Dorsolateral prefrontal cortex (tissue), 122 donors: ENCODE measurements at places on chromosomes 16 and 17.

DNA sequence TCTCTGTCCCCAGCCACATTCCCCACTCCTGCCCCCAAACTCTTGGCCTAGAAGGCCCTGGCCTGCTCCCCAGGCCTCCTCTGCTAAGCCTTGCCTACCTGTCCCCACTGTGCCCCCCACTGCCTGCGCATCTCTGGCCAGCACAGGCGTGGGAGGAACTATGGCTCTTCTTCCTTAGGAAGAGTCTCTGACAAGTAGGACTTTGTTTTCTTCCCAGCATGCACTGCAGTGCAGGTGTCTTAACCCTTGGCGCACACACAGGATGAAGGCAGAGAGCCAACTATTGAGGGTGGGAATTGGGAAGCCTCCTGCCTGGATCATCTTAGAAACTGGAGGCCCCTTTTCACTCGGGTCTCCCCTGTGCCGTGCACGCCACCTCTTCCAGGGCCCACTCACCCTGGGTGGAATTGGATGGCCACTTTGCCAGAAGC lies 3.6 kb downstream of the AMDHD2 start:
- DNase-seq: no peak

- no peak for DNase-seq
Measured at GRCh38 chr17:31653691-31654090, 205.4 kb downstream of the COPRS start.

GRCh38 chr16:87126403-87127025 lies 190.7 kb downstream of the C16orf95 start:
- no peak for DNase-seq

GRCh38 chr17:79993390-79994227 lies 42.1 kb downstream of the TBC1D16 start:
- peak; percentile 55 for DNase-seq

GRCh38 chr17:75345514-75346167 lies 56.4 kb upstream of the SLC25A19 start:
- no peak for DNase-seq

DNA sequence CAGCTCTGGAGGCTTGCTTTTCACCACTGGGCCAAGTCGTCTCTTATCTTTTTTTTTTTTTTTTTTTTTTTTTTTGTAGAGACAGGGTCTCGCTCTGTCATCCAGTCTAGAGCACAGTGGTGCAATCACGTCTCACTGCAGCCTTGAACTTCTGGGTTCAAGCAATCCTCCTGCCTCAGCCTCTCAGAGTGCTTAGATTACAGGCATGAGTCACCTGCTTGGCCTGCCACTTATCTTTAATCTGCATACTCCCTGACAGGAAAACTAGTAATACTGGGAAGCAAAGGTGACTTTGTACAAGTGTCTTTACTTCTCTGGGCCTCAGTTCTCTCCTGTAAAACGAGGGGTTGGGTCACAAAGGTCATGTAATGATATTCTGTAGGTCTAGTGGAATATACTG lies 15.0 kb downstream of the NTN1 start:
- no peak for DNase-seq

DNA sequence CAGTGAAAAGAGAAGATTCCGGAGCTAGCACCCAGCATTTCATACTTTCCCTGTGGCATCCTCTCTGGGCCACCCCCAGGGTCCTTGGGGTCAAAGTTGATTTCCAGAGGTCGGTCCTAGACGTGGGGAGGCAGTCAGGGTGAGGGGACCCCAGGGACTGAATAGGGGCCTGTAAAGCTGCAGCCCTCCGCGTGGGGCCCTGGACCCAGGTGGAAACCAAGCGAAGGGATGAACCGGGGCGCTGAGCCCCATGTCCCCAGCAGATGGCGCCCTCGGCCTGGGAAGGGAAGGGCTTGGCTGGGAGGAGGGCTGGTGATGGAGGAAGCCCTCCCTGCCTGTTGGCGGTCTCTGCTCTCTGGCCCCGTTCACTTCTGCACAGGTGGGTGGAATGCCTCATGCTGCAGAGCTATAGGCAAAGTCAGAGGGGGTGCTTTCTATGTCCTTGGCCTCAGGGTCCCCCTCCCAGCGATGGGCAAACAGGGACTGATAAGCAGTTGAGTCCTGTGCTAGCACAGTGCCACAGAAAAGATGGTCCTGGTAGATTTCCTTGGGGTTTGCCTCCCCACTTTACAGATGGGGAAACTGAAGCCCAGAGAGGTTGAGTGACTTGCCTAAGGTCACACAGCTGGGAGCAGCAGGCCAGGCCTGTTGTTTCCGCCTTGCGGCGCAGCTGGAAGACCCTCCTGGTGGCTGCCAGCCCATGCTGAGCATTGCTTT lies 163.4 kb upstream of the CIBAR2 start:
- DNase-seq: peak; percentile 77

DNA sequence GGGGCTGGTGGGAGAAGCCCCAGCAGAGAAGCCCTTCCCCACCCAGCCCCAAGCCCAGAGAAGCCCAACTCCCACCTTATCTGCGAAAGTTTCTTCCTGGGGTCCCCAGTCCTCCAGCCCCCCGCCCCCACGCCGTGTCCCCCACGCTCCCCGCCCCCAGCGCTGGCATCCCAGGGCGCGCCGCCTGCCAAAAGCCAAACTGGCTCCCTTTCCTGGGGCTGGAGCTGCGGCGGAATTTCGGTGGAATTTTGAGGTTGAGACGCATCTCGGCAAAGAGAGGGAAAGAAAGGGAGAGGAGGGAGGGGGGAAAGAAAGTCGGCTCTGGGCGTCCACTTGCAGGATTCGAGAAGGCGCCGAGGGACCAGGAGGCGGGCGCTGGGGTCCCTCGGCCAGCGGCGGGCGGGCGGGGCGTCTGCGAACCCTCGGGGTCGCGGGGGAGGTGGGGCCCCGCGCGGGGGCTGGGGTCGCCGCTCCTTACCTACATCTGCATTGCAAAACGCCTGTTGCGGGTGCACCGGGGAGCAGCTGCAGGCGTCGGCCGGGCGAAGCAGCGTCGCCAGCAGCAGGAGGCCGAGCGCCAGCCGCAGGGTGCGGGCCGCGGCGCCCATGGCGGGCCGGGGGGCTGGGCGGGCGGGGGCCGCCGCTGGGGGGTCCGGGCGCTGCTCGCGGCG lies 571 bp downstream of the TIMP2 start:
- no peak for DNase-seq

- DNase-seq: no peak
Measured at GRCh38 chr16:13453938-13454553, 465.9 kb upstream of the ERCC4 start.

DNA sequence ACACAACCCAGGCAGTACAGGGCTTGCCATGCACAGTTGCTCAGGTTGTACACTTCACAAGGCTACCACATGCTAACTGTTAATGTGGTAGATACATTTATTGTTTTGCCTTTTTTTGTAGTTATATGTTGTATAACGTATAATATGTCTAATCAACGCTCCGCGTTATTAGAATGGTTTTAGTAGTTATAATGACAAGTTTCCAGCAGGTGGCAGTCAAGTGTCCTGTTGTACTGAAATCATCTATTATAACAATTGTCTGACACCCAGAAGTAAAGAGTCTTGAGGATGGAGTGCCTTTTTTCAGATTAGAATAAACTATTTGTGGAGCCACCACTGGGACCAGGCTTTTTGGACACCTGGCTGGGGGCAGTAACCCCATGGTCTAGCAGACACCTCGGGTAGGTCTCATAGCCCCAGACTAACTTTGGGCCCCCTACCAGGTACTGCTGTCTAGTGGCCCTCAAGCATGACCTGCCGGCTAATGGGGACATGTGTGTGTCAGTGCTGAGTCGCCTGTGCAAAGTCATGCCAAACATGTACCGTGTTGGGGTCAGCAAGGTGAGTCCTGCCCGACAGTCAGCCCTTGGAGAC lies 32.8 kb downstream of the MYO15A start:
- DNase-seq: peak; percentile 28

GRCh38 chr16:61366006-61366405 lies 670.2 kb downstream of the CDH8 start:
- no peak for DNase-seq
